SK-N-SH (cell line): ENCODE measurements at places on chromosomes 16 and 17.

DNA sequence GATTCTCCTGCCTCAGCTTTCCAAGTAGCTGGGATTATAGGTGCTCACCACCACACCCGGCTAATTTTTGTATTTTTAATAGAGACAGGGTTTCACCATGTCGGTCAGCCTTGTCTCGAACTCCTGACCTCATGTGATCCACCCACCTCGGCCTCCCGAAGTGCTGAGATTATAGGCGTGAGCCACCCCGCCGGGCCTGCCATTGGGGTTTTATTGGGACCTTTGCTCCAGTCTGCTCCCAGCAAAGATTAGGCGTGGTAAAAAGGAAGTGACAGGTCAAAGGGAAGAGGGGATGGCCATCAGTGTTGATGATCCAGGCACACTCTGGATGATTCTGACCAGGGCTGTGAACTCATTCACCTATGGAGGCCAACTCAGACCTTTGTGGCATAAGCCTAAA lies 20.5 kb downstream of the MYLK3 start:
- no peak for DNase-seq

GRCh38 chr17:49496183-49496866 lies 1.2 kb downstream of the NGFR start:
- peak; percentile 96 for DNase-seq

DNA sequence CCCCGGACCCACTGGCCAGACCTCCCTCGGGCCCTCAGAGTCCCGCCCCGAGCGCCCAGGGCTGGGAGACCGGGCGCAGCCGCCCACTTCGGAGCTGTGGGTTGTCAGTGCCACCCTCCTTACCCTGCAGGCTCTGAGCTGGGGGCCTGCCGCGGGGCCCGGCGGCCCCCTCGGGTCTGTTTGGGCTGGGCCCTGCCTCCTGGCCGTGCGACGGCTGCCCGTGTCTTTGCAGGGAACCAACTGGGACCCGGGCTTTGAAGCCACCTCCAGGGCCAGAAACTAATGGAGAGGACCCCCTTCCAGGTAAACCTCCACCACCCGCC lies 443 bp downstream of the TEDC2 start:
- no peak for DNase-seq

DNA sequence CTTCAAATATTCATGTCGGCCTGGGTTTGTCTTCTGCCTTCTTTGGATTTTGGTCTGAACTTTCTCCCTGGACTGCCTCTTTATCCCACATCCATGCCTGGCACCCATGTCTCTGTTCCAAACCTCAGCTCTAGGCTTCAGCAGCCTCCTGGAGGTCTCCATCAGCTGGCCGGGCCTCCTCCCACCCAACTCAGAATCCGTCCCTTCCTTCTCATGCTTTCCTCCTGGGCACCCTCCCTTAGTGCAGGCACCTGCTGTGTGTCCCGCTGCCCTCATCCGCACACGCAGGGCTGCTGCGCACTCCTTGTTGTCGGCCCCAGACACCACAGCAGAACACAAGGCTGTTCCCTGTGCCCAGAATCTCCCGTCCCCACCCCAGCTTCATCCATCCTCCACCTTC lies 14.0 kb downstream of the LDHD start:
- DNase-seq: no peak

DNA sequence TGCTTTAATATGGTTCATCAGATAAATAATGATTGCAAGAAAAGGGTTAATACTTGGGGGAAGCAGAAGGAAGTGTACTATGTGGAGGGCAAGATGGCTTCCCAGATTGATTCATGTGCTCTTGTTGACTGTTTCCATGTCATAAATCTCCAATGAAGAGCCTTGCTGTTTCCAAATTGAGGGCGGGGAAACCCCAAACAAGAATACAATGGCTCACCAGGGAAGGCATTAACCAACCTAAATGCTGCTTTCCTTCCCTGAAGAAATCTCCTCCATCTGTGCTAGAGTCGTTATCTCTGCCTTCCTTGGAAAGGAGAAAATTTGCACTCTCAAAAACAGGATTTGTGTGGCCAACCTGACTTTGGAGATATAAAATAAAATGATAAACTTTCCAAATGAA lies 28.0 kb upstream of the CDH13 start:
- no peak for DNase-seq

DNA sequence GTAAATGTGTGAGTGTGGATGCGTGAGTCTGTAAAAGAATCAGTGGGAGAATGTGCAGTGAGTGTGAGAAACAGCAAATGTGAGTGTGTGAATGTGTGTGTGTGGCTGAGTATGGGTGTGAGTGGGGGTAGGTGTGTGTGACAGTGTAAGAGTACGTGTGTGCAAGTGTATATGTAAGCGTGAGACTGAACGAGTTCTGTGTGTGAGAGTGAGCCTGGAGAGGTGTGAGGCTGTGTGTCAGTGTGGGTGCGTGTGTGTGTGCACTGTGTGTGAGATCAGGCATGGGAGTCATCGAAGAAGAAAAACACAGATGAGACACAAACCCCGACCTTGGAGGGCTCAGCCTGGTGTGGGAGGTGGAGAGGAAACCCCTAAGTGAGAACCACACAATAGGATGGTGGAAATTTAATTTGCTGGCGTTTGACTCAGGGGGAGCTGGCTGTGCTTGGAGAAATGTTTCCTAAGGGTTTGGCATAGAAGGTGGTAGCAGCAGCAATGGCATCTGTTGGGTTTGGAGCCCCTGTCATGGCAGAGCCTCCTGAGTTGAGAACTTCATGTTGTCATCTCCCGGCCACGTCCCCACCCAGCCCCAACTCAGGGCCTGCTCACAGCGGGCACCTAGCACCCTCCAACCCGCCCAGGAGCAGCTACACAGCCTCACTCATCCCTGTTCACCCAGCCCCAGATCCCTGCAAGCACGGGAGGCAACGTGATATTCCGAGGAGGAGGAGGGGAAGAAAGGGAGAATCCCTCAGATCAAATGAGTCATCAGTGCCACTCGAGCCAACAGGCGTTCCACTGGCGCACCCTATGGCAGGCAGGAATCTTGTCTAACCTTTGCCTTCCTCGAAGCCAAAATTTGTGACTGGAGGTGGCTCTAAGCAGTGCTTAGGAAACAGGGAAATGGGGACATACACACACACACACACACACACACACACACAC lies 14.3 kb upstream of the NUBP1 start:
- DNase-seq: no peak

GRCh38 chr16:86086471-86086870 lies 187.5 kb downstream of the IRF8 start:
- DNase-seq: no peak

GRCh38 chr16:89619840-89620239 lies 6.4 kb downstream of the DPEP1 start:
- no peak for DNase-seq
